Left colon (tissue), 2 donors: ENCODE measurements at places on chromosomes 12 and 14. TPM values are rescaled to one million over a fixed set of nuclear protein-coding genes. Genes with fewer than 3 reads are reported as not detected.

PLBD1 gene
- 58.0 TPM for total RNA-seq

MAP1LC3B2 gene
- 1.9 TPM for total RNA-seq

RDH5 gene
- 34.2 TPM for total RNA-seq

TSHR gene
- not detected for total RNA-seq

ZNF385A gene
- 8.3 TPM for total RNA-seq

PZP gene
- 0.12 TPM for total RNA-seq

- DNase-seq, result no peak
Observed at GRCh38 chr14:55724736-55725135, 144.7 kb downstream of the KTN1 start.

GRCh38 chr12:46908236-46908935, 82.6 kb upstream of the SLC38A4 start:
- no peak for DNase-seq

- no peak for DNase-seq
Observed at GRCh38 chr14:95335071-95335470, 15.4 kb upstream of the CLMN start.

- no peak for DNase-seq
Observed at GRCh38 chr12:88756153-88756552, 175.9 kb upstream of the KITLG start.

- peak; percentile 46 for DNase-seq
Observed at GRCh38 chr14:91244501-91244901, at the start of gene GPR68. Gene GPR68 (minus strand): TSS chr14:91244704. CDS start chr14:91235050, 9,654 bp downstream.

DNA sequence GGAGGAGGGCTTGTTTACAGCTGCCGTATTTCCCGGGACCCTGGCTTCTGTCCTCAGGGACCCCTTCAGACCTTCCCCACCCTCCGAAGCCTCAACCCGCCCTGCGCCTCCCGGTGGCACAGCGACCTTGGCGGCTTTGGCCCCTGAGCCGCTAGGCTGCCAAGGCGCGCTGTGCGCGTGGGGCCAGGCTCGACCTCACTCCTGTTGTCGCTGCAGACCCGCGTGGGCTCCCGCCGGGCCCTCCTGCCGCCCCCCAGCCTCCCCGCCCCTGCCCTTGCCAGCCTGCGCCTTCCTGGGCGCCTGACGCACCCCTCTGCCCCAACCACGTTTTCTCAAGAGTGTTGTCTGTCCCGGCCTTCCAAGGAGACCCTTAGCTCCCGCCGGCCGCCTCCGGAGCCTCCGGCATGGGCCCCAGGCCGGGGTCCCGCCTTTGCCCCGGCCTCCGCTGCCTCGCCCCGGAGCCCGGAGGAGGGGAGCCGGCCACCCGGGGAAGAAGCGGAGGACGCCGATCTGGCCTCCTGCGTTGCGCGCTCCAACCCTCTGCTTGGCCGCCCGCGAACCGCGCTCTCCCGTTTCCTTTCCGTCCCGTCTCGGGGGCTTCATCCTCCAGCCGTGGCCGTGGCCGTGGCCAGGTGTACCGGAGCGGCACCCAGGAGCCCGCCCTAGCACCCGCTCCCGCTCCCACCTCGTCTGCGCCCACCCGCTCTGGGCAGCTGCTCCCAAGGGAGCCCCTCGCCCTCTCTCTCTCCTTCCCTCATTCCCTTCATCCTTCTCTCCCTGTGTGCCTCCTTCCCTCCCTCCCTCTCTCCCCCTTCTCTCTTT, 19.9 kb downstream of the PPP2R5C start:
- DNase-seq, result peak; percentile 39

- DNase-seq, result peak; percentile 83
Observed at GRCh38 chr12:48296586-48297282, 54.0 kb downstream of the ZNF641 start.

DNA sequence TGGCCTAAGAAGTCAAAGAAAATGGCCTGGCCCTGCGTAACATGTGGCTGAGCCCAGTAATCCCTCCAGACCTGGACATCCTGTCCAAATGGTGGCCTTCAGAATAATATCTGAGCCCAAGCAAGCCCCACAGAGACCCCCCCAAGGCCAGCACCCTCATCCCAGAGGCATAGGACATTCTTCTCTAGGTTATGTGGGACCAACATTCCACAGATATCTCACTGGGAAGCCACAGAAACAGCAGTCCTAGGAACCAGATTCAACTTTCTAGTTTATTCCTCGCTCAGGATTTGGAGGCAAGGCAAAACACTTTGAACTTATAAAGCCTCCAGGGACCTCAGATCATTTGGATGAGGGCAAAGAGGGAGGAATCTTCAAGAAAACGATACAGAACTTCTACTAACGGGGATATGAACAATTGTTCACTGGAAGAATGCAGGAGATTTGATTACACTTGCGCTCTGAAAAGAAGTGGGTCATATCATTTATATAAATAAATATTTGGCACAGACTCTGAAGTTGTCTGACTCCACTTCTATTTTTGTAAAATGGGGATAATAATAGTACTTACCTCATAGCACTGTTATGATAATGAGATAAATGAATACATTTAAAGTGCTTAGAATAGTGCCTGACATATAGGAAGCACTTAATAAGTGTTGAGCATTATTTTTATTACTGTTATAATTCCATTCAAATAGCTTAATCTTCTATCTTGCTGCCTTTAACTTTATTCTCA, 171.5 kb downstream of the NUAK1 start:
- DNase-seq, result no peak

GRCh38 chr14:75884198-75884611, 97.6 kb downstream of the TGFB3 start:
- DNase-seq, result no peak

- DNase-seq, result no peak
Observed at GRCh38 chr14:73958591-73958990, 8.5 kb downstream of the COQ6 start.

GRCh38 chr14:26113911-26114640, 483.8 kb downstream of the NOVA1 start:
- DNase-seq, result no peak
